ENCODE measurements at places on chromosomes 2 and 18. TPM values are rescaled to one million over a fixed set of nuclear protein-coding genes. Genes with fewer than 3 reads are reported as not detected.

DTNB gene
- 59.7 TPM for total RNA-seq

SERPINB4 gene
- total RNA-seq = not detected

CNGA3 gene
- 0.61 TPM for total RNA-seq

FAM237A gene
- total RNA-seq = not detected

PRKCE gene
- 121 TPM for total RNA-seq

LONRF2 gene
- total RNA-seq = 3.3 TPM

CRYGB gene
- total RNA-seq = not detected

KLF11 gene
- total RNA-seq = 19.9 TPM

DNA sequence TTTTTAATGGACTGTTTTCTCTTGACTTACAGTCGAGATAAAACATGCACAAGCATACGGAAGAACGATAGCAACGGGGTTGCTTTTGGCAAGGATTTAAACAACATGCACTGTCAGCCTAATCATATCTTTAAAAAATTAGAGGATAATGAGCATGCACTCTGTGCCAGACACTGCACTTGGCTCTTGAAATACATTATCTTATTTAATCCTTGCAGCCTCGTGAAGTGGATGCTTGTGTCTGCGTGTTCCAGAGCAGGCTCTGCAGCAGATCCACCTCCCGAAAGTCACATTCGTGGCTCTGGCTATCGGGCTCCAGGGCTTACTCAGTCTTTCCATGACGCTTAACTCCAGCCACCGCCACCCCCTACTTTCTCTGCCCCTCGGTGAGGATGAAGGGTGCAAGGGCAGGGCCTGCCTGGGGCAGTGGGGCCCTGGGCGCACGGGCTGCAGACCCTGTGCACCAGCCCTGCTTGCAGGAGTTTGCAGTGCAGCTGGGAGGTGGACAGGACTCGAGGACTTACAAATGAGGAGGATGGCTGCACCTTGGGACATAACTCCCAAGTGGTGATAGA is 61.7 kb downstream of the ACKR3 start:
- no peak for DNase-seq

- DNase-seq = no peak
Measured at GRCh38 chr2:237389831-237390230, 24.1 kb downstream of the COL6A3 start.

DNA sequence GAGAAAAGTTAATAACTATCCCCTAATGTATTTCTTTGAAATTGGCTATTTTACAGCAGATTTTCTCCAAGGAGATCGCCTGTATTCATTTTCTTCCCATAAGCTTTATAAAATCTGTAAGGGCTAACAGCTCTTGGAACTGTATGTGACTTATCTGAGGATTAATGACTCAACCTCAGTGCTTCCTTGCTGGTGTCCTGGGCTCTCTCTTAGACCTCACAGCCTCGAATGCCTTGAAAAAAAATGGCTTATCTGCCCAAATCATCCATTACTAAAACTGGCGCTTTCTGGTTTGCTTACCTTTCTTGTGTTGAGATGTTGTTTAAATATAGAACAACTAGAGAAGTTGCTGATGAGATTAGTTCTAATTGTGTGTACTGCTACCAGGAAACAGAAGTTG is 713.6 kb downstream of the SLC4A3 start:
- no peak for DNase-seq

DNA sequence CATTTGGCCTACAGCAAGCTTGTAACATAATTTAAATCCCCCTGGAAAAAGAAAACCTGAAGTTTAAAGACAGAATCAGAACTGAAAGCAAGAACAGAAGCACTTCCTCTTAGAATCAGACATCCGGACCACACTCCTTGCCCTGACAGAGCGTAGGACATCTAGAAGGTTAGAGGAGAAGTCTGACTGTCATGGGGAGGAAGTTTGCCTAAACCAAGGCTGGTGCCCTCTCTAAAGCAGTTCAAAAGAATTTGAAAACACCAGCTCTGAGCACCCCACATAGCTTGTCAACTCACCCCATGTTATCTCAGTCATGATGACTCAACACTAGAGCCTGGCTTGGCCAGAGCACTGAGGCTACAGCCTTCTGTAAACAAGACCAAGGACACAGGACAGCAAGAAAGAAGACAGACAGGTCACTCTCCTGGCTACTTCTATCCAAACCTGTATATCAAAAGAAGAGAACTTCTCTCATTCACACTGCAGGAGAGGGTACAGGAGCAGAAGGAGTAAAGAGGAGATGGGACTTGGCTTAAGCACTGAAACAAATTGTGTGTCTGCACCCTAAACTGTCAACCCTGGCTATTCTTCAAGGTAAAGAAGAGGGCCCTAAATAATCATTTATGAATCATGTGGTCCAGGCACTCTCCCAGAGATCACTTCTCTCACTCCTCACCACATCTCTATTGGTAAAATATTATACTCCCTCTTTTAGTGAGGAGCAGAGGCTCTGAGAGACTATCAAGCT is 198.6 kb downstream of the MEMO1 start:
- no peak for DNase-seq
